Nephron progenitor cell (in vitro differentiated cells): ENCODE measurements at places on chromosomes 7 and 10.

GRCh38 chr7:120402801-120403200 lies 129.8 kb downstream of the KCND2 start:
- no peak for DNase-seq

DNA sequence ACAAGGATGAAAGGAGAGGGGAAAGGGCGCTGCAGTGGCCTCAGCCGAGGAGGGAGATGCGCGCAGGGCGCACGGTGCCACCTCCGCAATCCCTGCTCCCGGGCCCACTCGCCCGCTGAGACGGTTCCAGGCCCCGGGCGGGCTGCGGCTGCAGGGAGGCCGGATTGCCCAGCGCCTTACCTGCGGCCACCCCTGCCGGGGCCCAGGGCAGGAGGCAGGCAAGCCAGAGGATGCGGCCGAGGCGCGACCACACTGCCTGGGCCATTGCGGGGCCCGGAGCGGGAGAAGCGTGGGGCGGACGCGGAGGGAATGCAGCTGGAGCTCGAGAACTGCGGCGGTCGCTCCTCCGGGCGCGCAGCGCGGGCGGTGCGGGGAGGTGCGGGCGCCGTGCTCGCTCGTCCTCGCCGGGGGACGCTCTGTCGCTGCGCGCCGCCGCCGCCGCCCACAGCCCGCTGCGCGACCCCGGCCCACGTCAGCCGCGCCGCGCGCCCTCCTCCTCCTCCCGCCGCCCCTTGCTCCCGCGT lies at the start of gene TMEM130:
Gene TMEM130, minus strand, starts transcription at position 418 of the 524 bp plus-strand sequence. Its CDS starts 153 bp downstream, at position 265.
- DNase-seq: peak; percentile 64

GRCh38 chr7:108511939-108512338 lies 14.0 kb downstream of the PNPLA8 start:
- DNase-seq: no peak

DNA sequence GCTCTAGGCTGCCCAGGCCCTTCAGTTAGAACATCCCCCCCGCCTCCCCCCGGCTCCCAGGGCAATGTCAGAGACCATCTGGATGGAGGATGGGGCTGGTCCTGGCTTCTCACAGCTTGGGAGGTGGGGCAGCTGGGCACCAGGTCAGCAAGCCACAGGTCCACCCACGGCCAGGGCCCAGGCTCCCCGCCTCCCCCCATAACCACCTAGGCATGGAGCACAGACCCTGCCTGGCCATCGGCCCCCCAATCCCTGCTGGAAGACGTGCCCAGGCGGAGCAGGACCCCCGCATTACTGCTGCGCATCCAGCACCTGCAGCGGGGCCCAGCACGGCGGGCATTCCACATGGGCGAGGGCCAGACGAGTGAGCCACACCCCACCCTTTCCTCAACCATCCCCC lies 169.6 kb downstream of the ELFN1 start:
- no peak for DNase-seq

GRCh38 chr7:30549931-30550493 lies 44.7 kb upstream of the GARS1 start:
- no peak for DNase-seq

DNA sequence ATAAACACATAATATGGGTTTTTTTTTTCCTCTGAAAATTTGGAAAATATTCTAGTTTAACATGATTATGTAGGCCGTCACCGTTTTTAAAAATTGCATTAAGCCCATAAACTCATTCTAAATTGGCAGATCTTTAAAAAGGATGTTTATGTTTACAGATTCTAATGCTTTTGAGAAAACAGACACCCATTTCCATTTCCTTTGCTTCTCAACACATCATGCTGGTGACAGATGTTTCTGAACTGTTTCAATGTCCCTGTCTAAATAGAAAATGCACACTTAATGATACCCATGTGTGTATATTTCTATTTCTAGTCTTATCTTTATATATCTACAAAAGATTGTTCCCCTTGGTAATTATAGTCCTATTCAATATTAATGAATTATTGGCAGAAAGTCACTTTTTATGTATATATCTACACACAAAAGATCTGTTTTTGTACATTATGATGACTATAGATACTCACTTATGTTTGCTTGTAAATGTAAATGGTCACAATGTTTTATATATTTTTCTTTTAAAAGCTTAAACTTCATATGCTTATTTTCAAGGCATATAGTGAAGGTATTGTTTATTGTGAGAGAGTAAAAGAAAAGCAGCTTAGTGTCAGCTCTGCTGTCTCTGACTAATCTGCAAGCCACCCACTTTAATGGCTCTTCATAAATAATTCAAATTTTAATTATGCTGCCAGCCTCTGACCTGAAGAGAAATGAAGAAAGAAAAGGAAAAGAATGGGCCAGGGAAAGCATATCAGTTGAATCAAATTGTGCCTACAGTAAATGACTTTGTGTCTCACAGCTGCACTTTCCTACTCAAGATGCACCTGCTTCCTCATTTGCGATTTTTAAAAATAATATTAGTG lies 179.4 kb downstream of the CACNA2D1 start:
- no peak for DNase-seq

DNA sequence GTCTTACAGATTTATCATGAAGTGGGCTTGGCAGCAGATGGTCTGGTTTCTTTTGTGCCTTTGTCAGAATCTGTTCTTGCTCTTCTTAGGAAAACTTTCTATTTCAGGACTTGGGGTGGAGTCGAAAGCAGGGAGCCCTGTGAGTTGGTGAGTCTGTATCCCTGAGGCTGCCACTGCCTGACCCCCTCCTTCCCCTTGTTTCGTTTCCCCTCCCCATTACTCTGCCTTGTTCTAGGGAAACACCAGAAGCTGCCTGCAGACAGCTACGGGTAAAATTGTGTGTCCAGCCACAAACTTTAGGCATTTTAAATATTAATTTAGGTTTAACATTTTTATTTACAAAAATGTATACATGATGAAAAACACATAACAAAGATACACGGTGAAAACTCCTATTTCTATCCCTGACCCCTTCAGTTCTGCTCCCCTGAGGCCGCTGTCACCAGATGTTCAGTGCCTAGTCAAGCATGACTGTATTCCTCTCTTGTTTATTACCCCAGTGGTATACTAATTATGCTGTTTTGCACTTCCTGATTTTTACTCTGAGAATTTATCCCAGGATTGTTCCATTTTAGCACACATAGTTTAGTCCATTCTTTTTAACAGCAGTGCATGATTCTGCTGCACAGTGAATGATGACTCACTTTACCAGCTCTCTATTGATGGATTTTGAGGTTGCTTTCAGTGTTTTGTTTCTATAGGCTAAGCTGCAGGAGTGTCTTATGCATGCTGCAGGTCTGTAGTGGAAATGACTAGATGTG lies 9.1 kb downstream of the TSPAN14 start:
- DNase-seq: peak; percentile 27

- DNase-seq: no peak
Measured at GRCh38 chr7:137342828-137343261, 688 bp downstream of the PTN start.

GRCh38 chr7:74452748-74453321 lies 871 bp upstream of the GTF2IRD1 start:
- peak; percentile 51 for DNase-seq

DNA sequence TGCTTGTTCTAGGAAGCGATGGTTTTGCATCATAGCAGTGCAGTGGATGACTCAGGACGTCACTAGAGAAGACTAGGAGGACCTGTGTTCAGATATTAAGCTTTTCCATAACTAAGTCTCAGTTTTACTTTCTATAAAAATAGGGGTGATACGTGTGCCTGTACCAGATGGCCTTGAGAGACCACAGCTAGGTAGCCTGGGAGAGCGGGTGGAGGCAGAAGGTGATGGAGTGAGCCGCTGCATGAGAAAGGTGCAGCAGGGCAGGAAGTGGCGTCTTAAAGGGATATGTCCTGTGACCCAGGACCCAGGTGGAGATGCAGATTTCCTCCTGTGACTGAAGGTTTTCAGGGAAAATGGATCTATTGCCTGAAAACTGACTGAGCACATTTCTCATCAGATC lies 304.9 kb downstream of the CDC14C start:
- no peak for DNase-seq

GRCh38 chr10:95289003-95289920 lies 1.5 kb downstream of the PDLIM1 start:
- DNase-seq: no peak

- DNase-seq: no peak
Measured at GRCh38 chr10:64732372-64732957, 1211.3 kb downstream of the REEP3 start.

GRCh38 chr7:150322114-150322832 lies 882 bp upstream of the LRRC61 start:
- no peak for DNase-seq

GRCh38 chr7:115548756-115549155 lies 481.8 kb downstream of the TFEC start:
- DNase-seq: no peak

DNA sequence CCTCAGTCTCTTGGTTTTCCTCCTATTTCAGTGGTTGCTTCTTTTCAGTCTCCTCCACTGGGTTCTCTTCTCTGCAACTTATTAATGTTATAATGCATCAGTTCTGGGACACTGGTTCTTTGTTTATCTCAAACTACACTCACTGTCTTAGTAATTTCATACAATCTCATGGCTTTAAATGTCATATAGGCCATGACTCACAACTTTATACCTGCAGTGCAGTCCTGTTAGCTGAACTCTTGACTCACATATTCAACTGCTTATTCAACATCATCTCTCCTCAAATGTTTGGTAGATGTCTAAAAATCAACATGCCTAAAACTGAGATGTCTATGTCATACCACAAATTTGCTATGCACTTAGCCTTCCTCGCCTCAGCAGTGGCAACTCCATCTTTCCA lies 101.2 kb upstream of the PALS2 start:
- DNase-seq: no peak

GRCh38 chr7:130362251-130362816 lies 17.7 kb downstream of the CPA5 start:
- DNase-seq: no peak

DNA sequence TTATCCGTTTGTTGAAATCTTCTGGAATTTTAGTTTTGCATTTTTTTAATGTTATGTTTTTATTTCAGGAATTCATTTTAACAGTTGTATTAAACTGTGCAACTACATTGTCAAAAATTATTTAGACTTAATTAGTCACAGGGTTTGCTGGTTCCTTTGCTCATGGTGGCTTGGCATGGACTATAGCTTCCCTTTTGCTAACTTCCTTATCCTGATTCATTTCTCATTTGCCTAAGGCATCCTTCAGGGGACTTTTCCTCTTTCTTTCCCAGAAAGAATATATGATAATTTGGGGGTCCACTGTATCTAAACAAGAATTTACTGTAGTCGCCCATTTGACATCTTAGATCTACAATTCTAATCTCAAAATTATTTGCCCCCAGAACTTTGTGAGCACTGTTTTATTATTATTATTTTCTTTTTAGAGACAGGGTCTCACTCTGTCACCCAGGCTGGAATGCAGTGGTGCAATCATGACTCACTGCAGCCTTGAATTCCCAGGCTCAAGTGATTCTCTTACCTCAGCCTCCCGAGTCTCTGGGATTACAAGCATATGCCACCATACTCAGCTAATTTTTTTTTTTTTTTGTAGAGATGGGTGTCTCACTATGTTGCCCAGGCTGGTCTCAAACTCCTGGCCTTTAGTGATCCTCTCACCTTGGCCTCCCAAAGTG lies 13.9 kb downstream of the FIGNL1 start:
- no peak for DNase-seq

- no peak for DNase-seq
Measured at GRCh38 chr10:31146491-31147209, 115.0 kb upstream of the ZNF438 start.

GRCh38 chr7:150787321-150788281 lies 12.6 kb downstream of the TMEM176B start:
- no peak for DNase-seq

GRCh38 chr10:79021331-79021907 lies 47.3 kb upstream of the ZMIZ1 start:
- DNase-seq: no peak

DNA sequence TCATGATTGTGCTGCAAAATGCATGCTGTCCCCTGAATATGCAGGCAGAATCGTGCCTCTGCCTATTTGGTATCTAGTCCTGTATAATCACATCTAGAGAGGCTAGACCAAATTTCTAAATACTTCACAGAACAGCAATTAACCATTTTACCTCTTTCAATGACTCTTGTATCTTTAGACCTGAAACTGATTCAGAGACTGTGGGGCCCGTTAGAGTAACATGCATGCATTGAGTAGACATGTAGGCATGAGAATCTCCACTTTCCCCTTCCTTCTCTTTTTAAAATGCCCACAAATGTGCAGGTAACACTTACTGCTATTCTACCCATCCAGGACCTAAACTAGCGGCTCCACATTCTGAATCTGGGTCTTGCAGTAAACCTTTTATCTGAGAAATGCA lies 8.8 kb downstream of the ZNF92 start:
- no peak for DNase-seq

- DNase-seq: no peak
Measured at GRCh38 chr10:100038561-100039071, 28.9 kb upstream of the DNMBP start.

- DNase-seq: no peak
Measured at GRCh38 chr7:1695800-1696454, 25.9 kb downstream of the ELFN1 start.

DNA sequence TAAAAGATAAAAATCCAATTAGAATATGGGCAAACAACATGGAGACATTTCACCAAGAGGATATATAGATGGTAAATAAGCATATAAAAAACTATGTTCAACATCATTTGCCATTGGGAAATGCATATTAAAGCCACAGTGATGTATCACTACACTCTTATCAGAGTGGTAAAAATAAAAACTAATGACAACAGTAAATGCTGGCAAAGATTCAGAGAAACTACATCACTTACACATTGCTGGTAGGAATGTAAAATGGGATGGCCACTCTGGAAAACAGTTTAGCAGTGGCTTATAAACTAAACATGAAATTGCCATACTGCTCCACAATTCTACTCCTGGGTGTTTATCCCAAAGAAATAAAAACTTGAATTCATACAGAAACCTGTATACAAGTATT lies 59.2 kb downstream of the CROT start:
- DNase-seq: no peak

GRCh38 chr7:22731766-22732165 lies 4.8 kb downstream of the IL6 start:
- DNase-seq: no peak

GRCh38 chr7:45574669-45575500 lies 717 bp downstream of the ADCY1 start:
- peak; percentile 77 for DNase-seq

GRCh38 chr7:130741331-130741995 lies 7.5 kb upstream of the KLF14 start:
- DNase-seq: no peak

- DNase-seq: peak; percentile 53
Measured at GRCh38 chr7:121329191-121330052, 622 bp downstream of the WNT16 start.

DNA sequence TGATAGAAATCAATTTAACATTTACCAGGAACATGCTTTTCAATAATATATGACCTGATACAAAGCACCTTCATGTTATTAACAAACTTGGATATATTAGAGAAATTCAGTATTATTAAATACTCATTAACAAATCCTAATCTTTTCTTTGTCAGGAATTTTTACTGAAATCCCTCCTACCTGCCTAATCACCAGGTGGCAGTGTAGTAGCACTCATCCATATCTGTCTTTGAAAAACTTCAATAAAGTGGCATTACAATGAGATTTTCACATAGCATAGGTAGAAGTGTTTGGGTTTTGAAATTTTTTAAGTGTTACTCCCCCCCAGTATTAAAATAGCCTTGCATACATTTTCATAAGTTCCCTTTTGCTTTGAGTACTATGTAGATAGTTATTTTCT lies 1246.6 kb upstream of the LRRN3 start:
- DNase-seq: no peak
